ENCODE measurements at places on chromosomes 7 and 10.
A peak's percentile ranks its signal among the peaks of the same experiment; 100 is the strongest.

GRCh38 chr10:99658622-99659030 lies 683 bp upstream of the ENTPD7 start:
- DNase-seq = peak; percentile 71

DNA sequence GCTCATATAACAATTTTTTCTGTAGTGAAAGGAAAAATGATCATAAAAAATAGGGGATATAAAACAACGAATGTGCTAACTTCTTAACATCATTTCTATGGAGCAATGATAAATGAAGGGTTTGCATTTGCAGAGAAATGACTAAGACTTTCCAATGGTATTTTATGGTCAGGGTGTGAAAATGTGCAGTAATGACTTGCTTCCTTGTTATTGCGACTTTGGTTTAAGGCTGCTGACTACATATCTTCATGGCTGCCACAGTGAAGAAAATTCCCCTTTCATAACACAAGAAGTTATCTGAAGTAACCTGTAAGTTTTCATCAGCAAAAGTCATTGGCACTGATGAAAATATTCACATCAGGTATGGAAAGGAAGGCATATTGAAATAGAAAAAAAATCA lies 166.1 kb upstream of the NRG3 start:
- no peak for DNase-seq

- DNase-seq = no peak
Measured at GRCh38 chr10:121159670-121160069, 308.5 kb downstream of the WDR11 start.

GRCh38 chr7:32501522-32501921 lies 6.2 kb downstream of the AVL9 start:
- peak; percentile 65 for DNase-seq

DNA sequence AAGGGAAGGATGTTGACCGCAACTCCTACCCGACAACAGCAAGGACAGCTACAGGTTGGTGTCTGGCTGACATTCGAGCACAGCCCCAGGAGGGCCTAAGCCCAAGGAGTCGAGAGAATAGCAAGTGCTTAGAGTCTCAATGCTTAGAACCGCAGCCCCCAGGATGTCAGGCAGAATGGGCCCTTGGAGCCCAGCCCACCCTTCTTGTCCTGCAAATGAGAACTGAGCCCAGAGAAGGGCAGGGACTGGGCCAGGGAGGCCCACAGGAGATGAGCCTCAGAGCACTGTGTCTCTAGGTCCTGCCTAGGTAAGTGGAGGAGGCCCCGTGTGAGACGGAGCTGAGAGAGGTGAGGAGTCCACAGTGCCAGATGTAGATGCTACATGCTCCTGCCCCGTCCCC lies 173.3 kb upstream of the ZMIZ1 start:
- no peak for DNase-seq

- DNase-seq = peak; percentile 65
Measured at GRCh38 chr7:47405921-47406800, 175.8 kb downstream of the TNS3 start.

Measured in osteoblast (primary cell).